GM12891 (cell line): ENCODE measurements at places on chromosomes 5 and 9.

DNA sequence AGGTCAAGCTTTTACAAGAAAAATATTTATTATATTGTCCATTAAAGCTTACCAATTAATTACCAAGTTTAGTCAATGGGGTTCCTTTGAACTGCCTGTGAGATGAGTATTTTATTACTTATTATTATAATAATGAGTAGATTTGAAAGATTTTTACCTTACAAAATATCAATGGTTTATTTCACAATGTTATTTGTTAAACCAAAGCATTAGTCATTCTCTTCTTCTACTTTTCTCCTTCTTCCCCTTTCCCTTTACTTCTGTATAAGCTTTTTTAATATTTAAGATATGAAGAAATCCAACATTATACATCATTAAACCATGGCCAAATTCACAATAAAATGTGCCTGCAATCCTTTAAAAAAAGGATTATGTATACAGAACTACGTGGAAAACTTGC is 369.5 kb downstream of the ARL15 start:
- no peak for DNase-seq

DNA sequence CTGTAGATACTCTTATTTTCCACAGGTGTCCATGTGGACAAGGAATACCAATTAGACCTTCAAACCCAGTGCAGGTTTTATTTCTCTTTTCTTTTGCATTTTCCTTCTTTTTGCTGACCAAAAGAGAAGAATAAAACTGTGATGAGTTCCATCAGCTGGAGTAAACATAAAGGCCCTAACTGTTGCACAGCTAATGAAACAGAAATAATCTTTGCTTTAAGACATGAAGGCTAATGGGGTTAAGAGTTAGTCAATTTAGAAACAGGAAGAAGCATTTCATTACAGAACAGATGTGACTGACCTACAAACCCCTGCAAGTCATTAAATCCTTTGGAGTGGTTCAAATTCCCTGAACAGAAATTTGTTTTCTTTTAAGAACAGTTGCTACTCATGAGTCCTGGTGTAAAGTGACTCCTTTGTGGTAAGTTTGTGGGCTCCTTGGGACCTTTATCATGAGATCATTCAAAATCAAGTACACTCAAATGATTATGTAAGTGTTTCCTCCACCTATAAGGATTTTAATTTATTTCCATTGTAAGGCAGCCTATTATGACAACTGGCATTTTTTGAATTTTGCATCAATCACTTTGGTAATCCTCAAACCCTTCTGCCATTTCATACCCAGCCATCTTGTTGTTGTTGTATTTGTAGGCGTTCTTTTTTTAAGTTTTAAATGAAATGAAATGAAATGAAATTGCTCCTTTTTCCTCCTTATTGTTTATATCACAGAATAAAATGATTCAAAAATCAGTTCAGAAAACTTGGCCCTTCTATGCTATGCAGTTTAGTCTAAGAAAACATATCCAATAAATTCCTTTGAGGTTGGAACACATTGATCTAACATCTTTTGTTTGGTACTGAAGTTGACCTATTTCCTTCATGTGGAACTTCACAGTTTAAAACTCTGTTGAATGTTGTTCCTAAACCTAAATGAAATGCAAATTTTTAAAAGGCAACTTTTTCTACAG is 1.3 kb downstream of the MINAR2 start:
- DNase-seq: no peak

DNA sequence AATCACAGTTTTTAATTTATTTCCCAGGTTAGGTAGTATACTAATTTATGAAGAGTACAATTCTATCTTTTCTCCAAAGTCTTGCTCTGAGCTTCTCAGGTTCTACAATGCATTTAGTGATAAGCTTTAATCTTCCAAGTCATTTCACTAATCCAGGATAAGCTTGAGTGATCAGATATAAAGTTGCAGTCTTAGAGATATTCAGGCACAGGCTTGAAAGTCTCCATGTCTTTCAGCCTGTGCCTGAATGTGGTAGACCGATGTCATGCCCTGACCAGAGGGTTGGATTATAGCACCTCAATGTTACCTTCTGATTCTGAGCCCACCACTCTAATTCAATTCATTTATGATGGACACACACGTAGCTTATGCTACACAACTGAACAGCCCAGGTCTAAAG is 3.2 kb downstream of the CRHBP start:
- DNase-seq: no peak

DNA sequence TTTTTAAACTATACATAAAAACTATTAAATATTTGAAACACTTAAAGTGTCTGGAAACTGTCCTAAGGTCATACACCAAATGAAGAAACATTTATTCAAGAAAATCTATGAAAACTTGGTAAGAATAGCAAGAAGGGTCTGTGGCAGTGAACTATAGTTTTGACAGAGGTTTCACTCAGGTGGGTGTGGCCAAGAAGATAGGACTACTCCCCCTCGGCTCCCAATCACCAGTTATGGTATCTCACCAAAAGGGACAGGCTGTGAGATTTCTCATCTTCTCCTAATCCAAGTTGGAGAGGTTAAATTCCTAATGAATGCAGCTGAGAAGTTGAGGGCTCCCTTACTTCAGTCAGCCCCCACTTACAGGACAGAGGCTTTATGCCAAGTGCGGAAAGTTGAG is 2.9 kb downstream of the ARSK start:
- DNase-seq: no peak

- no peak for DNase-seq
Observed at GRCh38 chr5:82349652-82350051, 71.5 kb upstream of the RPS23 start.

DNA sequence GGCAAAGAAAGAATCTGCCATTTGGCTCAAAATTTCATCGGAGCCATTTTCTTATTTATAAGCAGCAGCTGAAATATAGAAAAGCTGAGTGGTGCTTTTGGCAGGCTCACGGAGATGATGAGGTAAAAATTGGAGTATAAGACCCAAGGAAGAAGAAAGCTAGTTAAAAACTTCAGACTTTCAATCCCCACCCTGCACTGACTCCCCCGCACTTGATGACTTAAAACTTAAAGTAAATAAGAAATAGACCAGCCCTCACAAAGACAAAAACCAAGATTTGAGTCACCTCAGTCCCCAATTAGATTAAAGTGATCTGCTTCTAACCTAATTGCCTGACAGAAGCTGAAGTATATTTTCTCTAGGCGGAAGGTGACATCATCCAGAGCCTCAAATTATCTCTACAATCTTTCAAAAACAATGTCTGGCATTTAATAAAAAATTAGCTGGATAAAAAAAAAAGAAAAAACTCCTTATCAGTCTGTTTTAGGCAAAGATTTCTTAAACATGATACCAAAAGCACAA is 124.0 kb upstream of the PJA2 start:
- no peak for DNase-seq

DNA sequence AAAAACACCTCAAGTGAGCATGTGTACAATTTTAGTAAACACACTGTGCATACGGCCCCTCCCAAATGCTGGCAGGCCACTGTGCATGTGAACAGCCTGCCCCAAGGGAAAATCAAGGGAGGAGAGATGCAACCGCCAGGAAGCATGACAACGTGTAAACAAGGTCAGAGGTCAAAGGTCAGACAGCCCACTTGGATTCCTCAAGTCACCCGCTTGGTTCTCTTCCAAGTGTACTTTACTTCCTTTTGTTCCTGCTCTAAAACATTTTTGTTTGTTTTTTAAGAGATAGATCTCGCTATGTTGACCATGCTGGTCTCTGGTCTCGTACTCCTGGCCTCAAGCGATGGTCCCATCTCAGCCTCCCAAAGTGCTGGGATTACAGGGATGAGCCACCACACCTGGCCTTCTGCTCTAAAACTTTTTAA is 126.7 kb upstream of the SHB start:
- no peak for DNase-seq

DNA sequence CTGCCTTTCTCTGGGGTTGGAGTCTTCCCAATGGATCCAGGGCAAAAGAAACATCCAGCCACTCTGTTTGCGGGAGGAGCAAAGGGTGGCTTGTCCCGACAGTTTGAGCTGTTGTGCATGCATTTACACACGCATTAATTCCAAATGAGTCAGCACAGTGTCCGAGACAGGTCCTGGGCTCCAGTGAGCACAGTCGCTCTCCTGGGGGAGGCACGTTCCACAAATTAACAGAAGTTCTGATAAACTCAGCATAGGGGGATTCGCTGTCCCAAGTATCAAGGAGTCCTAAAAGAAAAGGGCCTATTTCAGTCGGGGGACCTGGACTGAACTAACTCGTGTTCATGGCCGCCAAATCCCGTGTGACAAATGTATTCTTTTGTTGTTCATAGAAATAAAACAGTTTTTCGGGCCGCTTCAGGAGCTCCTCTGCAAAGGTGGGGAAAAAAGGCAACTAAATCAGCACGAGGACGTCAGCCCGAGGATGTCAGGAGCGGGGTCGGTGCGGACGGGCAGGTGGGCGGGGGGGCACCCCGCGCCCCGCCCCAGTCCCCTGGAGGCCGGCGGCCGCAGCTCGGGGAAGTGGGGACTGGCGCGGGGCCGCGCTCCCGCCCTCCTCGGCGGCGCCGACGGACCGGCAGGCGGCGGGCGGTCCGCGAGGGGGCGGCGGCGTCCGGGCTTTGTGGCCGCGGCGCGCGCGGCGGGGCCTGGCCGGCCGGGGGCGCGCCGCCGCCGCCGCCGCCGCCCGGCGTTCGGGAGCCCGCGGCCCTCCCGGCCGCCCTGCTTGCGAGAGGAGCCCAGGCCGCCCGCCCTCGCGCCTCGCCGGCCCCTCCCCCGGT is at the start of gene MSANTD3:
Gene MSANTD3, plus strand, starts transcription at position 614 of the 836 bp plus-strand sequence. CDS start 14,796 bp downstream, outside the sequence.
- DNase-seq: peak; percentile 75

- no peak for DNase-seq
Observed at GRCh38 chr5:17799521-17799920, 165.3 kb downstream of the TAF11L14 start.

DNA sequence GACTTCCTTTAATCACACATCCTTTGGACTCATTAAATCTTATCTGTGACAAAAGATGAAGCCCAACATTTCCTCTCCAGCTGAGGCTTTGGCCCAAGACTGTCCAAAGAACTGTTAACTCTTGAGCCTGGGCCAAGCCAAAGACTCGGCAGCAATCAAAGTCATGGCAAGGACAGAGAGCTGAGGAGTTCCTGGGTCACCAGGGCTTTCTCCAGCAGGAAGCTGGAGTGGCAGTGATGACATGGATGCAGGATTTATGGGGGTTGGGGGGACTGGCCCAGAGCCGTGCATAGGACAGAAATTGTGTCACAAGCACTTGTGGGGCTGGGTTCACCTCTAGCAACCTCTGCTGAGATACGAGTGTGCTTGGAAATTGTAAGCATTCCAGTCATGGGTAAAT is 440.3 kb downstream of the PLK2 start:
- DNase-seq: no peak

DNA sequence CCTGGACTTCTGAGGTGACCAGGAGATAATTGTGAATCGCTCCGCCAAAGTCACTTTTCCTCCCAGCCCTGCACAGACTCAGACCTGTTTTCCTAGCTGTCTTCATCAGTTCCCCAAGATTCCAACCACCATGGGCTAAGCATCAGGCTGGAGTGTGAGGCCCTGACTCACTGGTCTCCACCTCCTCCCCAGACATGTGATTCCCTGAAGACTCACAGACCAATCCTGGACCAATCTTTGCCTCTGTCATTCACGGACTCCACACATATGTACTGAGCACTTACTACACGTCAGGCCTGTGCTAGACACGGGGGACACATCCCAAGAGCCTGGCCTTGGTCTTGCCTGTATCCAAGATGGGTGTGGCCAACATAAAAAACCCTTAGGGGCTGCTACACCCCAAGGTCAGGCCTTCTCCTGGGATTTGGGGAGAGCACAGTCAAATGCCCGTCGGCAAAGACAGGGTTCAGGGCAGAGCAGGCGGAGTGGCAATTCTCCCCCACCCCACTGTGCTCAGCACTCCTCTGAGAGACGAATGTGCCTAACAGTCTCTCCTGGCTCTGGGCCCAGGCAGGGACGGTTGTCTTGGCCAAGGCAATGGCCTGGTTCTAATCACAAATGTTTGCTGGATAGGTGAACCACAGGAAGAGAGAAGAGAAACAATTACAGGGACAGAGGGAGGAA is 11.9 kb downstream of the EEIG1 start:
- DNase-seq: no peak

DNA sequence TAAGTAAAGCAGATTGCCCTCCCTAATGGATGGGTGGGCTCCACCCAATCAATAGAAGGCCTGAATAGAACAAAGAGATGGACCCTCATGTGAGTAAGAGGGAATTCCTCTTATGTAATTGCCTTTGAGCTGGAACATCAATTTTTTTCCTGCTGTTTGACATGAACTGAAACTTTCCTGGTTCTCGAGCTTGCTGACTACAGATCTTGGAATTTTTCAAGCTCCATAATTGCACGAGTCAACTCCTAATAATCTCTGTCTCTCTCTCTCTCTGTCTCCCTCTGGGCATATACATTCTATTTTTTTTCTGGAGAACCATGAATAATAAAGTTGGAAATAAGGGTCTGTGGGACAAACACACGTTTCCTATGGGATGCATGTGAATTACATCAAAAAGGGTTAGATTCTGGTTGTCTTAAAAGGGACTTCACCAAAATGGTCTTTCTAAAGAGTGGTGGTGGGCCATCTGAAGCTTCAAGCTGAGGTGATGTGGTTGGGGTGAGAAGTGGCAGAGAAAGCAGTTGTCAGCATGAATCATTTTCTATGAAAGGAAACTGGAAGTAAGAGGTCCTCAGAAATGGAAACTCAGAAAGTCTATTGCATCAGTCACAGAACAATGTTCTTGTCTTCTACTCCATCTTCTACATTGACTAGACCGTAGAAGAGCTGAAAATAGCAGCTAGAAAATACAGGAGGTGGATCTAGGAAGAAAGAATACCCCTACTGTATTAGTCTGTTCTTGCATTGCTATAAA is 47.0 kb upstream of the HOMER1 start:
- no peak for DNase-seq

- no peak for DNase-seq
Observed at GRCh38 chr9:112898872-112899311, 8.2 kb upstream of the SLC46A2 start.

- DNase-seq: no peak
Observed at GRCh38 chr5:41067714-41068568, 3.2 kb downstream of the MROH2B start.

GRCh38 chr9:93134015-93134739 is at the start of gene NINJ1:
NINJ1 (minus strand) TSS chr9:93134251; CDS start chr9:93134217, 34 bp downstream.
- DNase-seq: peak; percentile 96
